ENCODE measurements at places on chromosomes 3 and 15.

GRCh38 chr3:33795856-33796536 is 2.4 kb upstream of the PDCD6IP start:
- peak; percentile 28 for DNase-seq

- no peak for DNase-seq
Measured at GRCh38 chr15:70690021-70690420, 73.3 kb downstream of the UACA start.

DNA sequence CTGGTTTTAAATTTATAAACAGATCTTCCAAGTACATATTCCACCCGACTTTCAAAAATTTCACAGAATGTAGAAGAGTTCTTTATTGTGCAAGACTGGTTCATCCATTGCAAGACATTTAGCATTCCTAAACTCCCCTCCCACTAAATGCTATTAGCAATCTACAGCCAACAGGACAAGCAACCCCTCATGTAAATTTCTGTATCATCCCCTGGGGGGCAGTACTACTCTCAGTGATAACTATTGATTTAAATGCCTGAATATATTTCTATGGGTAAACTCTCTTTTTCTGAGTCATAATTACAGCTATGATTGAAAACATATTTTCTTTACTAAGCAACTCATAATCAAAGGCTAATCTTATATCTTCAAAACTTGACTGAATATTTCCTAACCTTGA is 10.7 kb upstream of the SLC15A2 start:
- DNase-seq, result peak; percentile 33

- DNase-seq, result no peak
Measured at GRCh38 chr3:58668247-58668646, 1.7 kb upstream of the FAM3D start.

GRCh38 chr15:83198476-83198875 is 9.1 kb downstream of the HDGFL3 start:
- DNase-seq, result no peak

All from kidney tubule cell (primary cell).